Cardiac muscle cell (in vitro differentiated cells and primary cell): ENCODE measurements at places on chromosomes 16 and 17.

GRCh38 chr16:67675579-67675935 is 8.9 kb downstream of the C16orf86 start:
- DNase-seq, result no peak

- DNase-seq, result no peak
These were observed 37.5 kb upstream of the WSB1 start for GRCh38 chr17:27256225-27257030.

- DNase-seq, result peak; percentile 72
These were observed 24.4 kb downstream of the ATP6V0D1 start for GRCh38 chr16:67456391-67457081.

GRCh38 chr16:46908540-46909372 is 24.6 kb downstream of the GPT2 start:
- peak; percentile 75 for DNase-seq
